ENCODE measurements at places on chromosomes 5 and 9.

DNA sequence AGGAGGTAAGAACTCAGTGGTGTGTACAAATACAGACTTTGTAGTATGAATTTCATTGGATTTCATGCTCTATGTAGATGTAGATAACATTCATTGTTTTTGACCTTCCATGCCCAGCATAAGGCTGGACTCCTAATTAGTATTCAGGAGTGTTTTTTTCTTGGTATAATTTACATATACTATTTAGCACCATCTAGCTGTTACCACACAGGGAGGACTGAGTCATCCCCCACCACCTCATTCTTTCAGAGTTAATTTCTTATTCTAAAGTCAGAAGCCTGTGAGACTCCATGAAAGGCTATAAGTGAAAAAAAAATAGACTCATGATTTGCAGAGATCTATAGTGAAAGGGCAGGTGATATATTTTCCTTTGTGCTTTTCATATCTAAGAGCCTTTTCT, 555.0 kb downstream of the PRR16 start:
- no peak for DNase-seq

- DNase-seq = no peak
Observed at GRCh38 chr5:67306965-67307607, 110.5 kb upstream of the CD180 start.

DNA sequence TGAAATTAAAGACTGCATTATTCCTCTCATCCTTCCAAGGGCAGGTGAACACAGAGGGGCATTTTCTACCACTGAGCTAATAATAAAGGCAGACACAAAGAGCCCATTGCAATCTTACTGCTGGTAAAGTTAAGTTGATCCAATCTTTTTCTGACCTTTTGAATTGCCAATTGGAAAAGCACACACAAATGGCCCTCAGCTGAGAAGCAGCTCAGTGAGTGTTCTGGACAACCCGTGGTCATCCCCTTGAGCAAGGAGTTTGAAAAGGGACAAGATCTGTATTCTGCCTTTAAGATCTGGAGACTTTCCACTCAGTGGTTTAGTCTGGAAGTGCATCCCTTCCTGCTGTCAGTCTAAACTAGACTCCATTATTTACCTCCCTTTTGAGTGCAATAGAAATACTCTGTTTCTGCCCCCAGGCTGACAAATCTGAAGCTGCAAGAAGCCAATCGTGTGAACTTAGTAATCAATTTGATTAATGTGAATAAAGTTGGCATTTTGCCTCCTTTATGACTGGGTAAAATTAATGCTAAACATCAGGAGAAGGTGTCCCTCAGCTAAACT, 835.7 kb downstream of the MAT2B start:
- no peak for DNase-seq

DNA sequence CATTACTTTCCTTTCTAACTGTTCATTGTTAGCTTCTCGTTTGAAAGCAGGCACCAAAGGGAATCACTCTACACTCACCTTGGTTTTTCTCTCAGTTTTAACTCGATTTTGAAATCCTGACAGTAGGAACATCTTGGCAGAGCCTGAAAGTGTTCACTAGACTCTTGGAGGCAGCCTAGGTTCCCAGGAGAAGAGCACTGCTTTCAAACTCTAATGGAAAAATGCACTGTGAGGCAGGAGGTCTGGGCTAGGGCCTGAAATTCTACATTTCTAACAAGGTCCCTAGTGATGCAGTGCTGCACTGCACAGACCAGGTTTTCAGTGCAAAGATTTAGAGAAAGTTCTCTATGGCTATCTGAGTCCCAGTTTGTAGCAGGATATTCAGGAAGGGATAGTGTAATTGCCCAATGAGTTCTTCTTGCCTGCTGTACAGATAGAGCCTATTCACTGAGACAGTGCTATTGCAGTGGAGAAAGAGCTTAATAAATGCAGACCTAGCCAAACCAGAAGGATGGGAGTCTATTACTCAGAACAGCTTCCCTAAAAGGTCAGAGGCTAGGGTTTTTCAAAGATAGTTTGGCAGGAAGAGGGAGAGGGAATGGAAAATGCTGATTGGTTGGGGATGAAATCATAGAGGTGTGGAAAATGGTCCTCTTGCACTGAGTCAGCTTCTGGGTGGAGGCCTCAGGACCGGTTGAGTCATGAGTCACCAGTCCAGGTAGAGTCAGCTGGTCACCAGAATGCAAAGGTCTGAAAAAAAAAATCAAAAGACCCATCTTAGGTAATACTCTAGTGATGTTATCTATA, 153.9 kb downstream of the GPBP1 start:
- peak; percentile 45 for DNase-seq

DNA sequence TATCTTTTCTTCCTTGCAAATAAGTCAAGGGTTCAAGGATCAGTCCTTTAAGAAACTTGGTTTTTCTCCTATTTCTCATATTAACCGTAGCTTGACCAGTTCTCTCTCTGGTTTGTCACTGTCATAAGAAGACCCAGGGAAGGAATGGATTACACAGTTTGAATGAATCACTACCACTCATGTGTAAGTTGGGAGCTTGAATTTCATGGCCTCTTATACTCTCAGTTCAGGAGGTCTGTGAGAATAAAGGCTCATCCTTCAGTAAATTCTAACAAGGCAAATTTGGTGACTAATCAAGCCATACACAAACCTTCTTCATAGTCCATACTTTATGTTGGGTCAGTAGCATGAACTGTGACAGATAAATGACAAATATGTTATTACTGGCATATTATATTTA, 323.1 kb upstream of the ACTBL2 start:
- DNase-seq = no peak

DNA sequence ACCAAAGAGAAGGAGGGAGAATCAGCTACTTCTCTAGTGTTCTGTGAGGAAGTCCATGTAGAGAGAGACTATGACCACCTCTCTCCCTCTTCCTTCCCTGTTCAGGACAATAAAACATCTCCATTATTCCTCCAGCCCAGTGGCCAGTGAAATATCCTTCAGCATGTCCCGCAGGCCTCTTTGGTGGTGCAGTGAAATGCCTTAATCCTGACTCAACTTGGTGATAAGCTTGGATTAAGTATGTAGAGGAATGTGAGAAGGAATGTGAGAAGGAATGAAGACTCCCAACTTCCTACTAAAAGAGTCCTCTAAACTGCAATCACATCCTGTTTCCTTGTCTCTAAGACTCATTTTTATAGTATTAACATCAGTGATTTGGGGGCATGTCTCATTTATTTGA, 167.3 kb downstream of the TRPM3 start:
- peak; percentile 71 for DNase-seq
